ENCODE measurements at places on chromosomes 5 and 9. TPM values are rescaled to one million over a fixed set of nuclear protein-coding genes. Genes with fewer than 3 reads are reported as not detected.

The ACOT12 gene
- total RNA-seq: not detected

- no peak overlapping the region for H3K27ac ChIP-seq
- no peaks in the 10 kb centered on the region for H3K27me3 ChIP-seq
These were observed 738.2 kb downstream of the BRINP1 start for GRCh38 chr9:118630931-118631595.

DNA sequence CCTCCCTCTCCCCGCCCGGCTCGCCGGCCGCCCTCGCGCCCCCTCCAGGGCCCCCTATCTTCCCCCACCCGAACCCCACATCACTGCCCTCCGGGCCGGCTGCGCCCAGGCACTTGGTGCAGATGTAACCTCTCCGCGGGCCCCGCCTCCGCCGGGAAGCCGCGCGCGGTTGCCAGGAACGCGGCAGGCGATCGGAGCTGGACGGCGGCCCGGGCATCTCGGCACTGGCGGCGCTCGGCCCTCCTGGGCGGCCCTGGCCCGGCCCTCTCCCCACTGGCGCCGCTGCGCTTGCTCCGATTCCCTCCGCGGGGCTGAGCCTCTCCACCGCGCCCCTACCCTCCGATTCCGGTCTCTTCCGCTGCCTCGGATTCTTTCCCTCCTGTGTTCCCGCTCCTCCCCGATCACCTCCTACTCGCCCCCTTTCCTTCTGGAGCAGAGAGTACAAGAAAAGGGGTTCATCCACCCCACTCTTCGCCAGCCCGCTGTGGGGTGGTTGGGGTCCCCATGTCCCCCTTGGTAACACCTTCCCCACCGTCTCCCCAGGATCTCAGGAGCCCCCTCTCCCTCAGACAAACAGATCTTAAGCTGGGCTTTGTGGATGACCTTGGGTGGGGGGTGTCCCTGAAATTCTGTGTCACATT, 70.6 kb downstream of the C9orf50 start:
- H3K27ac ChIP-seq: peak overlapping the region; percentile 44
- peaks cover 11% of the 10 kb centered on the region for H3K4me1 ChIP-seq
- H3K36me3 ChIP-seq: no peaks in the 10 kb centered on the region
- peak overlapping the region; percentile 59 for H3K4me3 ChIP-seq
- no peaks in the 10 kb centered on the region for H3K27me3 ChIP-seq

GRCh38 chr5:31442058-31442745, 89.7 kb downstream of the DROSHA start:
- H3K4me3 ChIP-seq: no peak overlapping the region
- H3K27ac ChIP-seq: no peak overlapping the region
- H3K27me3 ChIP-seq: no peaks in the 10 kb centered on the region
- DNase-seq: no peak
- H3K4me1 ChIP-seq: no peaks in the 10 kb centered on the region
- H3K36me3 ChIP-seq: no peaks in the 10 kb centered on the region

GRCh38 chr5:15596936-15597335, 97.0 kb downstream of the FBXL7 start:
- H3K4me1 ChIP-seq: no peaks in the 10 kb centered on the region
- no peaks in the 10 kb centered on the region for H3K36me3 ChIP-seq
- H3K27me3 ChIP-seq: no peaks in the 10 kb centered on the region
- H3K27ac ChIP-seq: no peak overlapping the region

Measured in astrocyte (in vitro differentiated cells and primary cell).